ENCODE measurements at places on chromosomes 1 and 21.

DNA sequence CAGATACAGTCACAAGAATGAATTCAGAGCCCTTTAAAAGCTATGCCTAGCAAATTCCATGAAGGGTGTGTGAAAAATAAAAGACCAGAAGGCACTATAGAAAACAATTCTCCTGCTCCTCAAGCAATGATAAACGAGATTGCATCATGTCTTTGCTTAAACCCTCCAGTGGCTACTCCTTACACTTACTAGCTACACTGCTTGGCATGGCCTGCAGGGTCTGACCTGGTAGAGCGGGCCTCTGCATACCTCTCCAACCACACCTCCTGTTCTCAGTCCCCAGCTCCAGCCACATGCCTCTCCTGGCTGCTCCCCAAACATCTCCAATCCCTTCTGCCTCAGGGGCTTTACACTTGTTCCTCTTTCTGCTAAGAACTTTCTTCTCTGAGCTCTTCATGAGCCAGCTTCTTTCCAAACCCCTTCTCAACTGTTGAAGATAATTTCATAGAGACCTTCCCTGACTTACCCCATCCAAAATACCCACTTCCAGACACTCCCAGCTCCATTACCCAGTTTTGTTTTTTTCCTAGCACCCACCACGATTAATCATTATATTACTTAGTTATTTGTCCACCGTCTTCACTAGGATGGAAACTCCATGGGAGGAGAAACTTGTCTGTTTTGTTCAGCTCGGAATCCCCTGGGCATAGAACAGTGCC lies 11.2 kb upstream of the CREG1 start:
- no peak for DNase-seq

DNA sequence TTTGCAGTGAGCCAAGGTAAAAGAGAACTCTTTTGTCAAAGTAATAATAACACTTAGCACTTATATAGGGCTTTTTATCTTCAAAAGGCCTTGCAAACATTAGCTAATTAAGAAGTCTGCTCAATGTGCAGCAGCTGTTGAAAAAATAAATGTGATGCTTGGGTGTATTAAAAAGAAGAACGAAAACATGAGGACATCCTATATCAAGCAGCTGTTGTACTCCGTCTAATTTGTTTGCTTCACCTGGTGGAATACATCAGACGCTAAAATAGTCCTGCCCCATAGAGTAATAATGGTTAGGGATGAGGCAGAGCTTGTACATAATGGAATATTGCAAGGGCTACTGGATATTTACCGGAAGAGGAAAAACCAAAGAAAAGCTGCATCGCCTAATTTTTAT lies 299.5 kb downstream of the ST6GALNAC3 start:
- DNase-seq = no peak

- no peak for DNase-seq
Observed at GRCh38 chr1:25205786-25206185, 26.5 kb downstream of the SYF2 start.

DNA sequence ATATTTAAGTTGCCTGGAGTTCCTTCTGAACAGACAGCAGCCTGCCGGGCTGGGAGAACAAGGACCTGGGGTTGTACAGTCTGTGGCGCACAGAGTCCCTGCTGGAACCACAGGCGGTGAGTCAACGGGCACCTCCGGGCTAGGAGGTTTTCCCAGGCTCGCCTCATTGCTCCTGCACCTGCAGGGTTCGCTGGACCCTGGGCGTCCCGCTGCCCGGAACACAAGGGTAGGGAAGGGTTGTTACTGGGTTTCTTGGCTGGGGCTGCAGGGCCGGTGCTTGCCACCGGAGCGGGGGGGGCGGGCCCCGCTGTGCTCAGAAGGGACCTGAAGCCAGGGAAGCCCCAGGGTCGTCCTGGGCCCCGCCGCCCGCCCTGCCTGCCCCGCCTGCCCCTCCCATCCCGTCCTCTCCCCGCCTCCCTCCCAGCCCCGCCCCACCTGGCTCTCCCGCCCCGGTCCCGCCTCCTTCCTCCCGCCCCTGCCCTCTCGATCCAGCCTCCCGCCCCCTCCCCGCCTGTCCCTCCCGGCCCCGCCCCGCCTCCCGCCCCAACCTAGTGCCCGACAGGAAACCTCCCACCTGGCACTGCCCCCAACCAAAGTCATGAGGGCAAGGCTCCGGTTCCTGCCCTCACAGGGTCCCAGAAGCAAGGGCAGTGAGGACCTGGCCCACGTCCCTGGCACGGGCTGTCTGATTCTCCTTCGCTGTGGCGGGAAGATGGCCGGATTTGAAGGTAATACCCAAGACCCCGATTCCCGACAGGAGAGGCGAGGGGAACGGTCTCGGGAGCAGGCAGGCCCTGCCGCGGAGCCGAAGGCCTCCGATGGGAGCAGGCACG lies 6.8 kb downstream of the JMJD4 start:
- peak; percentile 64 for DNase-seq

DNA sequence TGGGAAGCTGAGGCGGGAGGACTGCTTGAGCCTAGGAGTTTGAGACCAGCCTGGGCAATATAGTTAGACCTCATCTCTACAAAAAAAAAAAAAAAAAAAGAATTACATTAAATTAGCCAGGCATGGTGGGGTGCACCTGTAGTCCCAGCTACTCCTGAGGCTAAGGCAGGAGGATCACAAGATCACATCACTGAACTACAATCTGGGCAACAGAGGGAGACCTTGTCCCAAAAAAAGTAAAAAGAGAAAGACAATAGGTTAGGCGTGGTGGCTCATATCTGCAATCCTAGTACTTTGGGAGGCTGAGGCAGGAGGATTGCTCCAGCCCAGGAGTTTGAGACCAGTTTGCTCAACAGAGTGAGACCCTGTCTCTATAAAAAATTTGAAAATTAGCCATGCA lies 130.3 kb downstream of the TIAM1 start:
- DNase-seq = no peak

GRCh38 chr1:66542811-66543767 lies 9.1 kb downstream of the SGIP1 start:
- DNase-seq = no peak

DNA sequence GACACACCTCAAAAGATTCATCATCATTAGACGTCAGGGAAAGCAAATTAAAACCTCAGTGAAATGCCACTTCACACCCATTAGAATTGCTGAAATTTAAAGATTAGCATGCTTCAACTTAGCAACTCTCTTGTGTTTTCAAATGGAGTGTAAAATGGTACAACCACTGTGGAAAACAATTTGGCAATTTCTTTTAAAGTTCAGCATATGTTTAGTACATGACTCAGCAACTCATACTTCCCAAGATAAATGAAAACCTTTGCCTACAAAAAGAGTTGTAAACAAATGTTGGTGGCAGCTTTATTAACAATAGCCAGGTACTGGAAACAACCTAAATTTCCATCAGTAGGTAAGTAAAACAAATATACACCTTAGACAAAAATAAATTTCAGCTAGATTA lies 42.7 kb downstream of the ST3GAL3 start:
- no peak for DNase-seq

- no peak for DNase-seq
Observed at GRCh38 chr1:178362747-178363146, 134.0 kb downstream of the CLEC20A start.

GRCh38 chr1:54965624-54966340 lies 14.6 kb upstream of the TMEM61 start:
- DNase-seq = no peak

- no peak for DNase-seq
Observed at GRCh38 chr1:21674957-21675356, 5.8 kb upstream of the RAP1GAP start.

Measured in T-helper 22 cell (primary cell).